ENCODE measurements at places on chromosomes 7 and 10.

DNA sequence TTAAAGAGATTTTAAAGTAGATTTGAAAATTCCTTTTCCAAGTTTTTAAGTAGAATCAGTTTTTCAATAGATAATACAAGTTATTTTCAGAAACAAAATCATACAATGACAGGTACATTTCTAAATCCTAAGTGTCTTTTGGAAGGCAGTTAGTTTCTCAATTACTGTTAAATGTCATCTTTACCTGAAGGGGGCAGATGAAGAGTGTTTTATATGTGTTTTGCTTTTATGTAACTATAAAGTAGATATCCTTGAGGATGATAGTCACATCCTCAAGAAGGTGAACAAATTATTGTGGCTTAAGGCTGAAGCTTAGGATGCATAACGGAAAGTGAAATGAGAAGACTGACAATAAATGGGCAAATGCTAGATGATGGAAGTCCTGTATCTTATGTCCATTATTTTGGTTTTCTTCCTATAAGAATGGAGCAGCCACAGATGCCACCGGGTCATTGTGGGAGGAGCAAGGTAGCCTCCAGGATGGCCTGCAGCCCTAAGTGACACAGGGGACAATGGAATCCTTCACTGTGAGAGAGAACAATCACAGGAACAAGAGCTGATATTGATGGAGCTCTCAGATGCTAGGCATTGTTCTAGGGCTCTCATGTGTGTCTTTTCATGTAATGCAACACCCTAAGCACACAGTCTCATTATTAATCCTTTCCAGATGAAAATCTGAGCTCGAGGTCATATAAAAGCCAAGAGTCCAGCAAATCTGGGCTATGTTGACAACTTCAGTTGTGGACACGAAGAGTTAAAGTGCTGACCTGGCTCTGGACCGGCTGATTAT is 14.1 kb upstream of the MKX start:
- no peak for DNase-seq

GRCh38 chr7:80783678-80784327 is 135.0 kb downstream of the SEMA3C start:
- no peak for DNase-seq

GRCh38 chr10:80924063-80924952 is 386.6 kb downstream of the SH2D4B start:
- DNase-seq = no peak

- no peak for DNase-seq
These were observed 208.9 kb upstream of the INHBA start for GRCh38 chr7:41911792-41912191.

GRCh38 chr10:97416565-97416964 is 9.4 kb upstream of the PGAM1 start:
- DNase-seq = no peak

GRCh38 chr10:132678436-132679216 is 107.3 kb downstream of the NKX6-2 start:
- DNase-seq = no peak

DNA sequence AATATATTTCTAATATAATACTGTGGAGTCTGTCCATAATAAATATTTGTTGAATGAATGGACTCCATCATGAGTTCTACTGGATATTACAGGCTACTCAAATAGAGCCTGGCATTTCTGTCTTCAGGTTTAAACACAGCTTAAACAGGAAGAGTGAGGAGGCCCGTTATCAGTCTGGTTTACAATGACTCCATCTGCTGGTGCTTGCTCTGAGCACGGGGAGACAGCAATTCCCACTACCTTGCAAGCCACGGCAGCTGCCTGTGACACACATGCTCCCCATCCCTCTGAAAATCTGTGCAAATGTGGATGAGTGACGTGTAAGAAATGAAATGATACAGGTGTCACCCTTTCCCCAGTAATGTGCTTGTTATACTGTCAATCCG is 293.5 kb upstream of the IMMP2L start:
- no peak for DNase-seq

- DNase-seq = no peak
These were observed 5.9 kb downstream of the DUSP5 start for GRCh38 chr10:110503528-110504110.

DNA sequence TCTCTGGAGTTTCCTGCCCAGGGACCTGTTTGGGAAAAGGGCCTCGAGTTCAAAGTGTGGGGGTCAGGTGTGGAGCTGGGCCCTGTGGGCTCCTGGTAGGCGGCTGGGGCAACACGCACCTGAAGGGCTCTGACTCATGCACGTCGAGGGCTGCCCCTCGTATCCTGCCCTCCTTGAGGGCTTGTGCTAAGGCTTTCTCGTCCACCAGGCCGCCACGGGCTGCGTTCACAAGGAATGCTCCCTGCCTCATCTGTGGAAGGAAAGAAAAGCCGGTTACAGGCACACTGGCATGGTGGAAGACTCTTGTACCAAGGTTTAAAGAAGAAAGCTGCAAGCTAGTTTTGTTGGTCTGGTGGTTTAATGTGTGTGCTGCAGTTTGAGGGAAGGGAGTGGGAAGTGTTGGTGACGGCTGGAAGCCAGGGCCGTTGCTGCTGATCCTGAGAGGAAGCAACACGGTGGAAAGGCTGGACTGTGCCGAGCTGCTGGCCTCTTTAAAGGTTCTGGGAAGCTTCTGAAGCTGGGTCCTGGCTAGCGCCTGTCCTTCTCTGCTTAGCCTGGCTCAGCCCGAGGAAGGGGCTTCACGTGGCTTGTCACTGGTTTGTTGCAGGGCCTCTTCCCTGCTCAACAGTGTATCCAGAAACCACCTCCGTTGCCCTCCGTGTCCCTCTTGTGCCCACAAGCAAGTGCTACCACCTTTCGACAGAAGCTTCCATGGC is 52.0 kb downstream of the ZRANB1 start:
- DNase-seq = no peak

GRCh38 chr7:70325509-70326101 is 727.3 kb downstream of the AUTS2 start:
- no peak for DNase-seq

- DNase-seq = no peak
These were observed 83.7 kb downstream of the KIAA1217 start for GRCh38 chr10:24292304-24293293.

- no peak for DNase-seq
These were observed 17.1 kb downstream of the STEAP4 start for GRCh38 chr7:88289564-88290025.

- no peak for DNase-seq
These were observed 59.9 kb downstream of the PDGFA start for GRCh38 chr7:459584-460373.

DNA sequence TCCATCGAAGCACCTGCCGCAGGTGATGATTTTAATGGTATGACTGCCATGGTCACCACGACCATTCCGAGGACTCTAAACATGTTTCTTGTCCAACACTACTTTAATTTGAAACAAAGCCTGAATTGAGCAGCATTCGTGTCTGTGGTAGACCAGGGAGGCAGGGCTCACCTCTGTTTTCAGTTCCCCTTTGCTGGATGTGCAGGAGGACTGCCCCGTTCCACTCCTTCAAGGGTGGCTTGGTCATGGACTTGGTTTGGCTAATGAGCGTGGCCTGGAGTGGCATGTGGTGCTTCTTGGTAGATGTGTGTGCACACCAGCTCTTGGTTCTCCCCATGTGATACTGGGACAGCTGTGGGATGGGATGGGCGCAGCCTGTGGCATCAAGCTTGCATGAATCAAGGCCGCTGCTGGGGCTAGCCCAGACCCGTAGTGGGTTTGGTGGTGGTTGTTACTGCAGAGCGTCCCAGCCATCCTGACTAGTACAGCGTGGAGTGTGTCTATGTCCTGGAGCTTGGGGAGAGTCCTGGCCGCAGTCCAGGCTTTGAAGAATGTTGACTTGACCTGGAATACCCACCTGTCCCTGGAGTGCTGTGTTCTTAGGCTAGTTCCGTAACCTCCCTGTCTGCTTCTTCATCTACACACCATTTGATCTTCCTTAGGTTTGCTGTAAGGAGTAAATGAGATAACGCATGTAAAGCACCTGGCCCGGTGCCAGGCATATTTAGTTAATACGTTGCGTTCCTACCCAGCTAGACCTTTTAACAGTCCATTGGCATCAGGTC is 34.8 kb downstream of the MGMT start:
- no peak for DNase-seq

- no peak for DNase-seq
These were observed 41.6 kb downstream of the CALML5 start for GRCh38 chr10:5457741-5458140.

All from NCI-H1417 treated with DMSO at 0.1 percent for 48 hours (cell line).